Fibroblast of the conjunctiva (primary cell): ENCODE measurements at places on chromosomes 3 and 15.
A peak's percentile ranks its signal among the peaks of the same experiment; 100 is the strongest.

GRCh38 chr3:16793321-16793720, 91.4 kb upstream of the PLCL2 start:
- no peak for DNase-seq

GRCh38 chr3:128073185-128073725, 21.0 kb downstream of the SEC61A1 start:
- no peak for DNase-seq

DNA sequence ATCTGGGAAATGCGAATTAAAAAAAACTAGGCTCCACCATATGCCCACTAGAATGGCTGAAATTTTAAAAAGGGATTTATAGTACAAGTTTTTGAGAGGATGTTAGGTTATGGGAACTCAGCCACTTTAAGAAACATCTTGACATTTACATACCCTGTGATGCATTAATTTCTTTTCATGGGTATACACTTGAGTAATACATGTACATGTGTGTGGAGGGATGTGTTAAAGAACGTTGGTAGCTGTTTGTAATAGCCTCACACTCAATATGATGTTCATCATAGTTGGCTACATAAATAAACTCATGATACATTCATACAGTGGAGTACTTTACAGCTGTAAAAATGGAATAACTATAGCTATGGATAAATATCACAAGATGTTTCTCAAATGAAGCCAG, 40.9 kb downstream of the MEF2A start:
- no peak for DNase-seq

GRCh38 chr3:151630035-151630434, 103.7 kb upstream of the AADACL2 start:
- no peak for DNase-seq

DNA sequence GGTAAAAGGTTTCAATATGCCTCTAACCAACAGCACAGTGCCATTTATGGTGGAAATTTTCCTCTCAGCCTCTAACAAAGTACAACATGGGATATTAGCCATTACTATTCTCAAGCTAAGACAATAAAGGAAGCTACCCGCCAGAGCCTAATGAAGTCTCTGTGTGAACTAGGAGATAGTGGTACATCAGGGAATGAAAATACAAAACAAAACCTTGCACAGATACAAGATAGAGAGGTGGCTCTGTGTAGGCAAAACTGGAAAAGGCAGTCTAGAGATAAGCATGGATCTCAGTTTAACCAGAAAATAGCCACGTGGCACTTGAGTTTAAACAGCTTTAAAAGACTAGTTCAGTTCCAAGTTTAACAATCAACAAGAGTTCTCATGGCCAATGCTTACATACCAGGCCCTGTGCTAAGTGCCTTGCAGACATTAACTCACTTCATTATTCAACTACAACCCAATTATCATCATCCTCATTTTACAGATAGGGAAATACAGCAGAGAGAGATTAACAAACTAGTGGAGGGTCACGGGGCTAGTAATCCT, 279.3 kb downstream of the IGSF11 start:
- no peak for DNase-seq

GRCh38 chr15:84872009-84872910, 12.2 kb upstream of the SLC28A1 start:
- DNase-seq: no peak

- no peak for DNase-seq
Measured at GRCh38 chr15:48547286-48547685, 98.2 kb downstream of the FBN1 start.

GRCh38 chr3:132788301-132788671, 66.1 kb upstream of the NPHP3 start:
- DNase-seq: peak; percentile 92

DNA sequence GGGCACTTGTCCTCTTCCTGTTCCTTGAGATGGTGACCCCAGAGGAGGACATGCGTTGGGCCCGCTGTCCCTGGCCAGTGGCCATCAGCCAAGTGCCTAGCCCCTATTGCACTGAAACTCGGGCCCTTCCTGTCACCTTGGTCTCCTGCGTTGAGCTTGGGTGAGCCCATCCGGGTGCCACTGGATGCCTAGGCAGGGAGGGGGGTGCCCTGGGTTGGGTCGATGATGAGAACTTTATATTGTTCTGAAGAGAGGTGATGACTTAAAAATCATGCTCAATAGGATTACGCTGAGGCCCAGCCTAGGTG, 221.8 kb downstream of the SNRPN start:
- DNase-seq: no peak

DNA sequence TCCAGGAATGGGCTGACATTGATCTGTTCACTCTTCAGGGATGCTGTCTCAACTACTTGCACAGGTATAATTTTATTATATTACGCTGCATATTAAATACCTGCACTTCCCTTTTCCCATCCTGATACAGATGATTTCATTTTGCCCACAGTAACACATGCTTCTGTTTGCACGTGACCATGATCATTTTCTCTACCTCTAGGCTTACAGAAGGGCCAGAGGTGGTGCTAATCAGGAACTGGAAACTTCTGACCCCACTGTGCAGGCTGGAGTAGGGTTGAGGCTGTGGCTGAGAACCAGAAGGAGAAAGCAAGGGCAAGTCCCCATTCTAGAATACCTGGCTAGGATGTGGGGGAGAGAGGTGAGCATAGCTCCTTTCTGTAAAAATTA, 304.8 kb downstream of the PTPRG start:
- DNase-seq: no peak

- no peak for DNase-seq
Measured at GRCh38 chr3:17571686-17572085, 170.7 kb downstream of the TBC1D5 start.

- DNase-seq: no peak
Measured at GRCh38 chr15:29162411-29162810, 107.2 kb downstream of the NSMCE3 start.

GRCh38 chr3:20145874-20146273, 40.1 kb downstream of the SGO1 start:
- no peak for DNase-seq

GRCh38 chr15:64950888-64951287, 38.8 kb downstream of the SPG21 start:
- DNase-seq: no peak

GRCh38 chr3:126424039-126424717, 29.5 kb downstream of the CFAP100 start:
- DNase-seq: no peak
